Karpas-422 (cell line): ENCODE measurements at places on chromosomes 4 and X.

DNA sequence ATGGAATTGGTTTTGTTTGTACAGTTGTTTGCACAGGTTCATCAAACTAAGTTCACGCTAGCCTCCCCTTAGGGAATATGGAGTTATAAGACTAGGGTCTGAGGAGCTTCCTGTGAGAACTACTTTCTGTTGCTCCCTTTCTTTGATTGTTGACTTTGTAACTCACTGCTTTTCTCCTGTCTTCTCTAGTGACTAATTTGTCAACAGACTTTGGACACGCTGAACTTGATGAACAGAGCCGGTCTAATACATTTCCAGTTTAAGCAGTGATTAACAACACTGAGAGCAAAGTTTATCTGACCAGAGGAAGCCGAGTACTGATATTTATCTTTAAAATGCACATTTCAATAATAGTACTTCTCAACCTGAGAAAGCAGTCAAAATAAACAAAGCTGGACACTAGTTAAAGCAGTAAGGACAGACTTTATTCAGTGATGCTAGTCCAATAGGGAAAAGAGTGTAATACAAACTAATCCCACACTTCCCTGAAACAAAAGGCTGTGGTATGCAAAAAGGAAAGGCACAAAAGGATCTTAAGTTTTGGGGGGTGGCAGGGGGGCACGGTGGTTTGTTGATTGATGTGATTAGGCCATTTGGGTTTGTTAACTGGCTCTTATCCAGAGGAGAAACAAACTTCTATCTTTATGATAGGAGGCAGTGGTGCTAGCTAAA is 2.7 kb upstream of the NUDT9 start:
- DNase-seq = no peak

DNA sequence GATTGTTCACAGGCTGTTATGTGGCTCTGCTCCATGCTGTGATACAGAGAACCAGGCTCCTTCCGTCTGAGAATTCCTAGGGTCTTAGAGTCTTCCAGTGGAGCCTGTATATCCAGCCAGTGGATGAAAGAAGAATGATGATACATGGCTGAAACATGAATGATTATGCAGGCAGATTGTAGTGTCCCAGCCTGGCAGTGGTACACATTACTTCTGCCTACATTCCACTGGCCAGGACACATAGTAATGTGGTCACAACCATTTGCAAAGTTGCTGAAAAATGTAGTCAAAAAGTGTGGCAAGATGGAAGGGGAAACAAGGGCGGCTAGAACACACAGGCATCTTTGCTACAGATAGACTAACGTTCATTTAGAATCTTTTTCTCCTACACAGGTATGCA is 4.5 kb upstream of the GBA3 start:
- no peak for DNase-seq

DNA sequence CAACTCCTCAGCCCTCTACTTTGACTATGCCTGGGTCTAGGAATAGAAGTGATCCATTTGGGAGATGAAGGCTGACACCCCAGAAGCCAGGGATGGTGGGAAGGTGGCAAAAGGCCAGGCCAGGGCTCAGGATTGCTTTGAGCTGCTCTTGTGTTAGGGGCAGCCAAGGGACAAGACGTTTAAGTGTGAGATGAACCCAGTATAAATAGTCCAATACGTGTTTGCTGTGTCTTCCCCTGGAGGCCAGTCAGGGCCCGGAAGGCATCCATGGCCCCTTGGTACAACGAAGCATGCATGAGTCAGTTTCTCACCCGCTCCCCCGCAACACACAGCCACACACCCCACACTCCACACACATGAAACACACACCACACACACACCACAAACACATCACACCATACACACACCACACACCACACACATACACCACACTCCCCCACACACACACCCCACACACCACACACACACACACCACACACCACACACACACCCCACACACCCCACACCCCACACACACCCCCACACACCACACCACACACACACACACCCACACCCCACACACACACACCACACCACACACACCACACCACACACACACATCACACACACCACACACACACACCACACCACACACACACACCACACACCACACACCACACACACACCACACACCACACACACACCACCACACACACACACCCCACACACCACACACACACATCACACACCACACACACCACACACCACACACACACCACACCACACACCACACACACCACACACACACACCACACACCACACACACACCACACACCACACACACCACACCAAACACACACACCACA is 5.1 kb downstream of the STARD8 start:
- DNase-seq = no peak

DNA sequence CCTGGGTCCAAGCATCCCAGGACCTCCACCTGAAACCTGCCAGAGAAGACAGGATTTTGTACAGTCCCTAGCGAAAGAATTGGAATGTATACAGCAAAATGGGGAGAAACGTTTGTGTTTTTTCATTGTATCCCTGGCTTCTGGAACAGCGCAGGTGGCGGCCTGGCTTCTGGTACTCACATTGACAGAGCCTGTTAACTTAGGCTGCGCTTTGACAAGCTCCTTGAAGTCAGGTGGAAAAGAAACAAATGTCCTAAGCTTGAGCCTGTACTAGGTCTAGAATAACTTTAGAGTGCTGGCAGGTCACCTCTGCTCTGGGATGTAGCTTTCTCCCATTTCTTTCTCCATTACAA is 343.7 kb upstream of the KLF3 start:
- DNase-seq = no peak

DNA sequence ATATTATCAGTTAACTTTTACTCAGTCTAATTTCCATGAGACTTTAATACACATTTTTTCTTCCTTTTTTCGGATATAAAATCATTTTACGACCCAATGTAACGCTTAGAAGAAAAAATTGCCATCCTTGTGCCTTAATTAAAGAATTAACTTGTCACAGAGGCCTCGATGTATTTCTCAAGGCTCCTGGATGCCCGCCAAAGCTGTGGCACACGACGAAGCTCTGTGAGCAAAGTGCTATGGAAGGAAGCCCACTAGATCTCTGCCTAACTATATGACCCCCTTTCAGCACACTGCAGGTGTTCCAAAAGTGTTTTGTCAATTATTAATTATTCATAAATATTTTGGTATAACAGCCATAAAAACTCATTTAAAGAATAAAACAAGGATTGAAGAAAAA is 54.4 kb downstream of the TAPT1 start:
- DNase-seq = no peak

- DNase-seq = no peak
Measured at GRCh38 chr4:130563185-130563888, 1467.4 kb downstream of the C4orf33 start.

GRCh38 chr4:51923343-51923742 is 80.4 kb downstream of the DCUN1D4 start:
- no peak for DNase-seq

GRCh38 chrX:56726605-56727004 is 2.4 kb upstream of the NBDY start:
- DNase-seq = peak; percentile 81

DNA sequence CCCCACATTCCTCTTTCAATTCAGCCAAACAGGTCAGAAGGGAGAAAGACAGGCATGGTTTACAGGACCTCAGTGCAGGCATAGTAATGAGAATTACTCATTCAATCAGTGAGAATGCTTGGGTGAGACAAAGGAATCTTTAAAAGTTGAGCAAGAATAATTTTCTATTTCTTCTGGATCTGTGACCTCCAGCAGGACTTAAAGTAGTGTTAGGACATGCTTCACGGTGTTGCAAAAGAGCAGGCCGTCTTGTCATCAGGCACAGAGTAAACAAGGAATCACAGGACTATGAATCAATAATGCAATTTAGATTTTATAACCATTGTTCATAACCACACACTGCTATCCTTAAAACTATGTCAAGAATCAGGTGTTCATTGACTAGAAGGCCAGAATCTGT is 130.6 kb upstream of the GLRA2 start:
- DNase-seq = no peak

- DNase-seq = no peak
Measured at GRCh38 chrX:14598330-14598729, 69.0 kb downstream of the GLRA2 start.
